ENCODE measurements at places on chromosomes 4 and X.

DNA sequence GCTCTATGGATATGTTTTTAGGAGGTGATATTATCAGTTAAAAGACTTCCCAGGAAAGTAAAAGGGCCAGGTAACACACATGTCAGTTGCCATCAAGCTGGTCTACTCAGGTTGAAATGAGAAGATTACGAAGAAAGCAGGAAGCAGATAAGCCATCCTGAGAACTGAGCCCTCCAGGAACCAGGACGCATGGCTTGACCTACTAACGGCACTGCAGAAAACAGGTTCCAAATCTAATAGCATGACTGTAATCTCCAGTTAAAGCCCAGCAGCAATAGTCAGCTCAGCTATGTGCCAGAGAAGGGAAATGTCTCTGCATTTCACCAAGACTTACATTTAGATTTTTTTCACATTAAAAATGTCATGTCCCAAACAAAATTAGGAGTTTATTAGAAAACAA, 77.9 kb downstream of the APBB2 start:
- DNase-seq, result no peak

DNA sequence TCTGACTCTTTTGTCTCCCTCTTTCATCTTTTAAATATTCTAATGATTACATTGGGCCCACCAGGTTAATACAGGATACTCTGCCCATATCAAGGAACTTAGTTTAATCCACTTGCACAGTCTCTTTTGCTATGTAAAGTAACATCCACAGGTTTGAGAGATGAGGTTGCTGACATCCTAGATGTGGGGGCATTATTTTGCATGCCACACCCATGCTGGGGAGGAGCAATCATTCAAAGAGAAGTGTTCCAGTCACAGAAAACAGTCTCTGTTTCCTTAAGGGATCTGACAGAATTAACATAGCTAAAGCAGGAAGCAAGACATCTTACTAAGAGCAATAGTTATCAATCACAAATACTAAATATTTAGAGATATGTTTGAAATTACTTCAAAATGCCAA, 11.5 kb upstream of the TRAM1L1 start:
- DNase-seq, result no peak

DNA sequence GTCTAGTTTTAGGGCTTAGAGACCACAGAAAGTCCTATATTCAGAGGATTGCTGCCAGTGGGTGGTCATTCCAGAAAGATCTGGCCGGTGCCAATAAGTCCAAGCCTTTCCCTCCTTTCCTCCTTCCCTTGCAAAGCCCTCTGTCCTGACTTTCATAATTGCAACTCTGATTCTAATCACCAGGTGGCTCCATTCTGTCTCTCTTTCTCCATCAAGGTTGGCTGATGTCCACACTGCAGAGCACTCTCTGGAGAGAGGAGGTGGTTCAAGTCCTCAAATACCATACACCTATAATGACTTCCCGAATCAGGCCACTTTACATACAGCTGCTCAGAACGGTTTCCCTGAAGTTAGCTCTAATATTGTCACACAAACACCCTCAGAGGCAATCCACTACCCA, 22.4 kb upstream of the ARMCX4 start:
- DNase-seq, result no peak

- no peak for DNase-seq
These were observed 13.5 kb downstream of the PRKX start for GRCh38 chrX:3699821-3700381.

DNA sequence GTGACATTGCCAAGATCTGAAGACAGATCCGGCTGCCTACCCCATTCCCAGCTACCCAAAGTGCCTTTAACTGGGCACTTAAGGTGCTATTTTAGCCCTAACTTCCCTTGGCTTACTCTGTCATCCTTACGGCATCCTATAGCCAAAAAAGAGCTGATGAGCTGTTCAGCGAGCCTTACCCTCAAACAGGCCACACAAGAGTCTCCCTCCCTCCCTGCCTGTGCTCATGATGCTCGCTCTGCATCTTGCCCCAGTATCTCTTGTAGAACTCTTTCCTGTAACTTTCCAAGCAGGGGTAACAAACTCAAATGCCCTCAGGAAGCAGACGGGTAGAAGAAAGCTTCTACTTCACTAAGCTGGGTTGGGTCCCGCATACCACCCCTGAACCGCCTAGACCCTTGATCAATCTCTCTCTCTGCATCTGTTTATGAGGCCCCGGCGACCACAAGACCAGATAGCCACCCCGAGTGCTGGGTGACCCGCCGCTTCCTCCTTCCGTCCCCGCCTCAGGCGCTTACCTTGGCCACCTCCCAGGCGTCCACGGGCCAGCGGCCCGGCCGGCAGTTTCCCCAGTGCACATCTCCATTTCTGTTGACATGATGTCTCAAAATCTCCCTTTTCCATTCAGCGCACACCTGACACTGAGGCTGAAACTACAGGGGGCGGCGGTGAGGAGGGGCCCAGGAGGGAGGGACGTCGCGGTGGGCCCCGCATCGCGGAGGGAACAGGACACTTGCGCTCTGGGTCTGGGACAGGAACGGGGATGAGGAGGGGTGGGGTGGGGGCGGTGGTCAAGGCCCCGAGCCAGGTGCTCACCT, 663 bp downstream of the CXorf38 start:
- peak; percentile 44 for DNase-seq

All from right forelimb (tissue), 1 donor.